Osteocyte (in vitro differentiated cells): ENCODE measurements at places on chromosomes 3 and 15. TPM values are rescaled to one million over a fixed set of nuclear protein-coding genes. Genes with fewer than 3 reads are reported as not detected.
A peak's percentile ranks its signal among the peaks of the same experiment; 100 is the strongest.

GRCh38 chr3:44914936-44915335, 40.5 kb downstream of the TGM4 start:
- peaks cover 12% of the 10 kb centered on the region for H3K36me3 ChIP-seq
- peaks cover 7% of the 10 kb centered on the region for H3K4me1 ChIP-seq
- no peak overlapping the region for H3K27ac ChIP-seq
- DNase-seq = no peak

DNA sequence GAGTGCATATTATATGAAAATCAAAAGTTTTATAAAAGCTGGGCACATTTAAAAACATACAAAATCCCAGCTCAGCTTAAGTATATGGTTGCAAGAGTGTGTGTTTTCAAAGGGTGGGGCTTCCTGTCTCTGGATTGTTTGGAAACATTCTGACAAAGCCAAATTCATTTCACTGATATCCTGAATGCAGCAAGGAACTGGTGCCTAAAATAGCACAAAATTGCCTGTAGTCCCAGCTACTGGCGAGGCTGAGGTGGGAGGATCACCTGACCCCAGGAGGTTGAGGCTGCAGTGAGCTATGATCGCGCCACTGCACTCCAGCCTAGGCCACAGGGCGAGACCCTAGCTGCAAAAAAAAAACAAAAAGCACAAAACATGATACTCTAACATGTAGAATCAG, 13.0 kb upstream of the TJP1 start:
- no peaks in the 10 kb centered on the region for H3K36me3 ChIP-seq
- peaks cover 23% of the 10 kb centered on the region for H3K4me1 ChIP-seq
- DNase-seq = no peak
- peak overlapping the region; percentile 81 for H3K27ac ChIP-seq

- no peaks in the 10 kb centered on the region for H3K27me3 ChIP-seq
- H3K4me1 ChIP-seq = no peaks in the 10 kb centered on the region
- no peak overlapping the region for H3K4me3 ChIP-seq
- no peak overlapping the region for H3K27ac ChIP-seq
Measured at GRCh38 chr3:134619301-134619615, 31.6 kb downstream of the KY start.

DNASE1L3 gene
- total RNA-seq = not detected in 2 replicates

DNA sequence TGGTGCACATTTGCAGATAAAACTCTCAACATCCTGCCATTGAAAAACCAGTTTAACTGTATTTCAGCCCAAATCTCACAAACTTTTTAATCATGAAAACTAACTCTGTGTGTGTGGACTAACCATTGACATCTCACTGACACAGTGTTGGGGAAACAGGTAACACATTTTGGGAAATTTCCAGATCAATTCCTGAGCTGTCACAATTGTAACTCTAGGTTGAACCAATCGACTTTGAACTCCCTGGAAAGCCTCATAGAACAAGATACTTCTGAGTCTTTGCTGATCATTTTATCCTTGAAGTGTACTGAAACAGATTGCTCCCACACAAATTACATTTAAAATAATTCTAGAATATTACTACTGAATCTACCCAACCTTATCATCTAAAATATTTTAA, 667.9 kb upstream of the NR2F2 start:
- H3K4me1 ChIP-seq = peaks cover 30% of the 10 kb centered on the region
- no peak for DNase-seq

- no peaks in the 10 kb centered on the region for H3K36me3 ChIP-seq
- H3K27ac ChIP-seq = no peak overlapping the region
- no peak overlapping the region for H3K4me3 ChIP-seq
- H3K27me3 ChIP-seq = no peaks in the 10 kb centered on the region
- no peak for DNase-seq
- peaks cover 23% of the 10 kb centered on the region for H3K4me1 ChIP-seq
Measured at GRCh38 chr3:123781138-123781537, 103.0 kb downstream of the MYLK start.

RTF1 gene
- 43.0 and 47.5 TPM in 2 replicates for total RNA-seq

PIERCE2 gene
- 3.0 TPM in 2 replicates for total RNA-seq

SLC24A5 gene
- total RNA-seq = not detected in 2 replicates

- no peak for DNase-seq
- H3K27ac ChIP-seq = peak overlapping the region; percentile 29
Measured at GRCh38 chr3:64915778-64916177, 228.0 kb upstream of the ADAMTS9 start.

NR2E3 gene
- not detected in 2 replicates for total RNA-seq

GRCh38 chr3:58051196-58051595, 43.0 kb downstream of the FLNB start:
- H3K36me3 ChIP-seq = no peaks in the 10 kb centered on the region
- H3K27me3 ChIP-seq = no peaks in the 10 kb centered on the region
- peaks cover 53% of the 10 kb centered on the region for H3K4me1 ChIP-seq
- H3K27ac ChIP-seq = peak overlapping the region; percentile 88
- H3K4me3 ChIP-seq = no peak overlapping the region

- no peak for DNase-seq
- no peaks in the 10 kb centered on the region for H3K36me3 ChIP-seq
- H3K4me3 ChIP-seq = no peak overlapping the region
Measured at GRCh38 chr15:61750271-61751084, 309.8 kb downstream of the VPS13C start.

DNA sequence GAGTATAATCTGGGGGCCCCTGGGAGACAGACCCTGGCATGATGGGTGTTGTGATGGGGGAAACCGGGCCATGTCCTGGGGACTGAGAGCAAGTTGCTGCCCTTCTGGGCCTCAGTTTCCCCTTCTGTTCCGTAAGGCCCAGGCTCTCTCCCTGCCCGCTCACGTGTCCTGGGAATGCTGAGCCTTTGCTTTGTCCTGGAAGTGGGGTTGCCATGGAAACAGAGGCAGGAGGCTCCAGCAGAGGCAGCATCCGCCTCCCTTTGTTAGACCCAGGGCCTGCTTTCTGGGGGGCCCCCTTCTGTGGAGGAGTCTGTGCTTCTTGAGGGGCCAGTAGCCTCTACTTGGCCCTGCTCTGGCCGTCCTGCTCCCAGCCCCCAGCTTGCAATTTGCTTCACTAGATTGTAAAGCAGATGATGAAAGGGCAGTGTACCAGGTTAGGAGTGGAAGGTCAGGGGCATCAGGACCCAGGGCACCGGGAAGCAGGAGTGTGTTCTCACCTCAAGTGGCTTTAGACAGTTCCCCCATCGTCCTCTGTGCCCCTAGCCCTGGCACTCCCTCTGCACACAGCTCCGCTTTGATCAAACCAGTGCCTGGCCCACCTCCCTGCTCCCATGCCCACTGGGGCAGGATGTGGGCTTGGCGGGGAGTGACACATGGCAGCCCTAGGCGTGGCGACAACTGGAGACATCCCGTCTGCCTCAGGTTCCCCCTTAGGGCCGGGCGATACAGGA, 105.6 kb downstream of the FBLN2 start:
- peaks cover 6% of the 10 kb centered on the region for H3K27me3 ChIP-seq
- no peaks in the 10 kb centered on the region for H3K36me3 ChIP-seq
- H3K4me1 ChIP-seq = peaks cover 14% of the 10 kb centered on the region

GRCh38 chr15:58340176-58340575, 91.6 kb upstream of the LIPC start:
- H3K36me3 ChIP-seq = no peaks in the 10 kb centered on the region
- no peak overlapping the region for H3K4me3 ChIP-seq
- no peak overlapping the region for H3K27ac ChIP-seq
- no peak for DNase-seq
- H3K27me3 ChIP-seq = peaks cover 2% of the 10 kb centered on the region
- peaks cover 2% of the 10 kb centered on the region for H3K4me1 ChIP-seq

DNA sequence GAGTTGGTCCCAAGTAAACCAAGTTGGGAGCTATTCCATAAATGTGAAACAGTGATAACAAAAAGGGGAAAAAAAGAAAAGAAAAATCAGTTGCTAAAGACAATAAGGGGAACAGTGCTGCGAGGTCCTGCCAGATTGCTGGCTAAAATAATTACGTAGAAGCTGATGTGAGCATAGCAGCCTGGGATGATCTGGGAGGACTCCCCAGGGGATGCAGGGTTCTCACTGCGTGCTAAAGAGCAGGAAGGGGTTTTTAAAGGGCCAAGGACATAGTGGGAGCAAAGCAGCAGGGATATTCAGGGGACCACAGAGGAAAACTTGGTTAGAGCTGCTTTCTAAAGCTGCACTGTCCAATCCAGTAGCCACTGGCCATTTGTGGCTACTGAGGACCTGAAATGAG, 133.0 kb upstream of the UMPS start:
- peaks cover 16% of the 10 kb centered on the region for H3K27me3 ChIP-seq
- H3K27ac ChIP-seq = no peak overlapping the region
- no peak for DNase-seq

DNA sequence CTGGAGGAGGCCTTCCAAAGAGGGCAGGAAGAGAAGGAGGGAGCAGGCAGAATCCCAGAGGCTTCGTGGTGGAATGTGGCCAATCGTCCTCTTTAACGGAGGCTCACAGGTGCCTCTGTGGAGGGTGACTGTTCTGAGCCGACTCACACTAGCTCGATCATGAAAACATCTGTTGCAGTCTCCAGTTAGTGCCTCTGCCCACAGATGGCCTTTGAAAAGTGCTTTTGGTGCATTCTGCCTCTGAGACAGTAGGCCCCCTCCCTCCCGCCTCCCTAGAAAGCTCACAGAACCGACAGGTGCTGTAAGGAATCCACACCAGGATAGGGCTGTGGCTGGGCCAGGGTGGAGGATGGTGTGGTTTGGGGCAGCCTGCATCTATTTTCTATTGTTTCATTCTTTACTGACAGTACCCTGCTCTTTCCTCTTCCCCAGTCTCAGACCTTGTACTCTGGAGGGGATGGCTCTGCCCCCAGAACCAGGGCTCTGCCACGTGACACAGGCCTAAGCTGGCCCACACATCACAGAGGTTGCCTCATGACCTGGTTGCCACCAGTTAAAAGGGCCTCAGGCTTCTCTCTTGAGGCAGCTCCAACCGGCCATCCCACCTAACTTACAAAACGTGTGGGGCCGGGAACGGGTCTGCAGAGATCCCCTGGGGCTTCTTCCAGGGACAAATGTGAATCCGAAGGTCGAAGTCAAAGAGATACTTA, 27.2 kb upstream of the PIGZ start:
- no peaks in the 10 kb centered on the region for H3K4me1 ChIP-seq
- H3K4me3 ChIP-seq = no peak overlapping the region
- no peak overlapping the region for H3K27ac ChIP-seq
- DNase-seq = no peak
- no peaks in the 10 kb centered on the region for H3K27me3 ChIP-seq
- no peaks in the 10 kb centered on the region for H3K36me3 ChIP-seq

IL16 gene
- total RNA-seq = not detected in 2 replicates

DNA sequence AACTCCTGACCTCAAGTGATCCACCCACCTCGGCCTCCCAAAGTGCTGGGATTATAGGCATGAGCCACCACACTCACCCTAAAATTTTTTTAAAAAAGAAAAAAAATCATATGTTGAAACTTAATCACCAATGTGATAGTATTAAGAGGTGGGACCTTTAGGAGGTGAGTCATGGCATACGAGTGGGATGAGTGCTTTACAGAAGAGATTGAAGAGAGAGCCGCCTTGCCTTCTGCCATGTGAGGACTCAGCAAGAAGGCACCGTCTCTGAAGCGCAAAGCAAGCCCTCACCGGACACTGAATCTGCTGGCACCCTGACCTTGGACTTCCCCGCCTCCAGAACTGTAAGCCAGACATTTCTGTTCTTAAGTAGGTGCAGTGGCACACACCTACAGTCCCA, 5.5 kb downstream of the ARPIN start:
- H3K36me3 ChIP-seq = peaks cover 19% of the 10 kb centered on the region
- no peaks in the 10 kb centered on the region for H3K27me3 ChIP-seq
- no peak overlapping the region for H3K4me3 ChIP-seq
- no peak for DNase-seq
- no peak overlapping the region for H3K27ac ChIP-seq
- peaks cover 8% of the 10 kb centered on the region for H3K4me1 ChIP-seq

- H3K36me3 ChIP-seq = peaks cover 3% of the 10 kb centered on the region
- no peaks in the 10 kb centered on the region for H3K27me3 ChIP-seq
- H3K27ac ChIP-seq = peak overlapping the region; percentile 75
- no peak for DNase-seq
Measured at GRCh38 chr15:82111918-82112317, 66.1 kb upstream of the MEX3B start.

EOMES gene
- total RNA-seq = not detected in 2 replicates

DAZL gene
- total RNA-seq = not detected in 2 replicates

DNA sequence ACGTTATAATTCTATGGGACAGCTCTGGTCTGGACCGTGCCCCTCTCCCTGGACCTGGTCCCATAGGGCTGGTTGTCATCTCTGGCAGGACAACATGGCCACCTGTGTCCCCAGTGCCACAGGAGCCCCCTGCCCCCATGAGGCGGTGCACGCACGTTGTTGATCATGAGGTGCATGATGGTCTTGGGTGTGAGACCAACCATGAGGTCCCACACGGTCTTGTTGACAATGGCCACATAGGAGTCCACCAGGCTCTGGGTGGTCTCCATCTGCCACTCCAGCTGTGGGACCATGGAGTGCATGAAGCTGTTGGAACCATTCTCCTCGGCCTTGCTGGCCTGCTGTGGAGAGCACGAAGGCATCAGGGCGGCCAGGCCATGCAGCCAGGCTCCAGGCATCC, 19.7 kb downstream of the GOLGA6D start:
- H3K36me3 ChIP-seq = no peaks in the 10 kb centered on the region
- DNase-seq = peak; percentile 78
- no peaks in the 10 kb centered on the region for H3K4me1 ChIP-seq

SELENOS gene
- total RNA-seq = 60.4 and 66.6 TPM in 2 replicates
